Fibroblast of skin of right quadriceps (primary cell): ENCODE measurements at places on chromosomes 12 and 14.

DNA sequence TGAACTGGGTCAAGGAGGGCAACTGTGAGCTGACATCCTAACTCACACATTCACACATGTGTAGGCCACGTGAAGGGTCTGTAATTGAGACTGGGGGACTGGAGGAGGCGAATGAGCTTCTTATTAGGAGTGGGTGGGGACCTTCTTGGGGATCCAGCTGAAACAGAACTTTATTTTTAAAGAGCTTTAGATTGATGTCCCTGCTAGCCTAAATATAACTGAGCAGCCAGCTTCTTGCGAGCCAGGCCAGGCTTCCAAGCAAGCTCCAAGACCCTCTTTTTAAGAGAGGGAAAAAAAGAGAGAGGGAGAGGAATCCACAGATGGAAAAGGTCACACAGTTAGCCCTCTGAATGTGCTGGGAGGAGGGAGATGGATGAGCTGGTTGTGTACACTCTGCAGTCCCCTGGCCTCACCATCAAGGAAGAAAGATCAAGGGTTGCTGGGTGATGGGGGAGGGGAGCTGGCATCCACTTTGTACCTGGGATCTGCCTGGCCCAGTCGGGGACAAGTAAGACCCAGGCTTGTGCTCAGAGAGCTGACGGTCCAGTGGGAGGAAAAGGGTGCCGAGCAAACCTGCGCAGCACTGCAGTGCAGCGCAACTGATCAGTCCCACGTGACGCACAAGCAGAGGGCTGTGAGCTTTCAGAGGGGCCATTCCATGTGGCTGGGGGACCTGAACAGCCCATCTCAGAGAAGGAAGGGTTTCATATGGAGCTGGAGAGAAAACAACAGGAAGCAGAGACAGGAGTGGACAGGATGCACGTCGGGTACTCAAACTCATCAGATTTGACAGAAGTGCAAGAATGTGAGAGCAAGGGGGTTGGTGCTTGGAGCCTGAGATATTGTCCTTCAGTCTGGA is 154.5 kb downstream of the ZFP36L1 start:
- no peak for DNase-seq

DNA sequence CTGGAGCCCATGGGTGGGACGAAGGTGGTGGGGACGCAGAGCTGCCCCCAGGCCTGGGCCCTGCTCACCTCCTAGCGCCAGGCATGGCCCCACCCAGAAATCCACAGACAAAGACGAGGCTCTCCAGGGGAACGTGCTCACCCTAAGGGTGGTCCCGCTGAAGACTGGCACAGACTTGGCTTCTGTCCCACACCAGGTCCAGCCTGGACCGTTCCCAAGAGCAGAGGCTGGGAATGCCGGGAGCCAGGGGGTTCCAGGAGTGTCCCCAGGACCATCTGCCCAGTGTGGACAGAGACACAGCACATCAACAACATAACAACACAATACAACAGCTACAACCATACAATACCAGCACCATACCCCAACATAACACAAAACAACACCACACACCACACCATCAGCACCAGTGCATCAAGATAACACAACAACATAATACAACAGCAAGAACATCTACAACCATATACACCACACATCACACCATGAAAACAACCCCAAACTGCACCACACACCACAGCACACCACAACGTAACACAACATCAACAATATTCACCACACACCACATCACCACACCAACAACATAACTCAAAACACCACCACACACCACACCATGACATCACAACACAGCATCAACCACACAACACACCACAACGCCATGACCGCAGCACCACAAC is 329.6 kb downstream of the ADGRD1 start:
- DNase-seq: no peak

GRCh38 chr12:75628916-75629315 is 117.5 kb upstream of the KRR1 start:
- DNase-seq: no peak

DNA sequence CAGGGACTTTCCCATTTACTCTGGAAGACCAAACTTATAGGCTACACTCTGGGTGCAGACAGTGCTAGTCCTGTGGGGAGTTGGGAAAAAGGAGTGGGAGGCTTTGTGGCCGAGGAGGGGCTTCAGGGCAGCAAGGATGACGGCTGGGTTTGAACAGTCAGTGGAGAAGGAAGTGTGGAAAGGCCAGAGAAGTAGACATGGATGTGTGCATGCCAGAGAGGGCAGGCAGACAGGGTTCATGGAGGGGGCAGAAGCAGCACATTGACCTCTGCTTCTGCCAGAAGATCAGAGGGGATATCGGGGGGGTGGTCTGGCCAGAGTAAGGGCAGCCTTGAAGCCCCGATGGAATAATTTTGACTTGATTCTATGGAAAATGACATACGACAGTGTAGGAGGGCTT is 27.2 kb upstream of the KCNA5 start:
- no peak for DNase-seq

- DNase-seq: peak; percentile 84
Observed at GRCh38 chr12:15599266-15600037, 189.7 kb downstream of the EPS8 start.

GRCh38 chr12:77354766-77355362 is 289.5 kb upstream of the E2F7 start:
- peak; percentile 20 for DNase-seq

DNA sequence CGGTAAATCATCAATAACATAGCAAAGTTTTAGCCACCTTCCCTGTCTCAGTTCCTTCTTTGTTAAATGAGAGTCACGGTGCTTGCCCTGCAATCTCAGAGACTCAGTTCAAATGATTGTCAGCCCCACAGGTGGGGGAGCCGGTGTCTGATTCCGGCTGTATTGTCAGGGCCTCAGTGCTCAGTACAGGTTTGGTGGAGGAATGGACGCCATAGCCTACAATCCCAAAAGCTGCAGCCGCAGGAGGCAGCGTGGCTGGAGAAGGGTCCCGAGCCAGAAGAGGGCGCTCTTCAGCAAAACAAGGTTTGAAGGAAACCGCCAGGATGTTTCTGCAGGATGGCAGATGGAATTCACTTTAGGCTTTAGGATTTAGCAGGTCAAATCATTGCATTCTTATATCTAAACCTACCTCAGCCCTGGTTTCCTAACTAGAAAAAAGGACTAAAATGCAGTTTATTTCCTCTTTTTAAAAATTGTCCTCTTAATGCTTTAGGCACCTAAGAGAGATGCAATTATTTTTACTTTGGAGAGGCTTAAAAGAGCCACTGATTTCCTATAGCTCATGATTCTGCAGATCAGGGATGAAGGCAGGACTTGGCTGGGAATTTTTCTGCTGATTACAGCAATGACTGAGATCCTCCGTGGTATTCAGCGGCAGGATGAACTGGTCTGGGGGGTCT is 29.2 kb downstream of the FOS start:
- DNase-seq: peak; percentile 71

DNA sequence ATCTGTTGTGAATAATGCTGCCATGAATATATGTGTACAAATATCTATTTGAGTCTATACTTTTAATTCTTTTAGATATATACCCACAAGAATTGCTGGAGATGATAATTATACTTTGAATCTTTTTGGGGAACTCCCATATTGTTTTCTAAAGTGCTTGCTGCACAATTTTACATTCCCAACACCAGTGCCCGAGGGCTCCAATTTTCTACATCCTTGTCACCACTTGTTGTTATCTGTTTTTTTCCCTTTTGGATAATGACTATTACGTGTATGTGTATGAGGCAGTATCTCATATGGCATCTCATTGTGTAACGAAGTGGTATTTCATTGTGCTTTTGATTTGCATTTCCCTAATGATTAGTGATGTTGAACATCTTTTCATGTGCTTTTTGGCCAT is 127.1 kb downstream of the SUDS3 start:
- DNase-seq: no peak

DNA sequence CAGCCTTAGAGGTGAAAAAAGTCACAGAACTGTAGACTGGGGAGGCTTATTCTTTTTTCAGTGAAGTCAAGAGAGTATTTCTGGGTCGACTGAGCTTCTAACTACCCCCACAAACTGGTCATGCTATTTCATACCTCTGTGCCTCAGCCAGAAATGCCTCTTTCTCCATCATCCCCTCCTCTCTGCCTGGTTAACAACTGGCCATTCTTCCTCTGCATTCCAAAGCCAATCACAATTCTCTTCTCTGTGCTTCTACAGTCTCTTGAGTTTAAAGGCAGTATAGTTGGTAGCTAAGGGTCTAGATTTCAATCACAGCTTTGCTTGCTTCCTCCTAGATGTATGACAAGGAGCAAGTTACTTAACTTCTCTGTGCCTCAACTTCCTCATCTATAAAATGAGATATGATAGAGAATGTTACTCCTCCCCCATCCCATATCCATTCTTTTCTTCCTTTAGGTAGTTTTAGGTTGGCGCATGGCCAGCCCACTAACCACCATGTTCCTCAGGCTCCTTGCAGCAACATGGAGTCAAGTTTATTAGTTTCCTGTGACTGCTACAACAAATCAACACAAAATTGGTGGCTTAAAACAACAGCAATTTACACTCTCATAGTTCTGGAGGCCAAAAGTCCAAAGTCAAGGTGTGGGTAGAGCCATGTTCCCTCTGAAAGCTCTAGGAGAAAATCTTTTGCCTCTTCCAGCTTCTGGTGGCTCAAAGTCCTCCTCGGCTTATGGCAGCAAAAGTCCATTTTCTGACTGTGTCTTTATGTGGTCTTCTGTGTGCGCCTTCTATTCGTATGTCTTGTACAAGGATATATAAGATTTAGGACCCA is 62.5 kb downstream of the ITPR2 start:
- DNase-seq: no peak

- peak; percentile 67 for DNase-seq
Observed at GRCh38 chr14:95500772-95501401, 15.6 kb downstream of the SYNE3 start.

- DNase-seq: peak; percentile 55
Observed at GRCh38 chr12:60172266-60173211, 576.7 kb downstream of the SLC16A7 start.

- peak; percentile 91 for DNase-seq
Observed at GRCh38 chr12:12804432-12804886, 8.7 kb upstream of the DDX47 start.

GRCh38 chr12:94663702-94664101 is 13.3 kb upstream of the TMCC3 start:
- no peak for DNase-seq

- peak; percentile 97 for DNase-seq
Observed at GRCh38 chr12:26633591-26634210, 199.3 kb downstream of the ITPR2 start.

- peak; percentile 79 for DNase-seq
Observed at GRCh38 chr12:26122681-26123481, 2.0 kb downstream of the BHLHE41 start.

GRCh38 chr12:95590775-95591174 is 39.5 kb upstream of the USP44 start:
- DNase-seq: no peak

GRCh38 chr12:56590237-56590830 is 39.8 kb downstream of the BAZ2A start:
- peak; percentile 26 for DNase-seq

GRCh38 chr12:82069931-82070514 is 288.2 kb downstream of the CCDC59 start:
- no peak for DNase-seq

GRCh38 chr14:50342221-50343078 is 30.3 kb downstream of the DMAC2L start:
- DNase-seq: peak; percentile 91

DNA sequence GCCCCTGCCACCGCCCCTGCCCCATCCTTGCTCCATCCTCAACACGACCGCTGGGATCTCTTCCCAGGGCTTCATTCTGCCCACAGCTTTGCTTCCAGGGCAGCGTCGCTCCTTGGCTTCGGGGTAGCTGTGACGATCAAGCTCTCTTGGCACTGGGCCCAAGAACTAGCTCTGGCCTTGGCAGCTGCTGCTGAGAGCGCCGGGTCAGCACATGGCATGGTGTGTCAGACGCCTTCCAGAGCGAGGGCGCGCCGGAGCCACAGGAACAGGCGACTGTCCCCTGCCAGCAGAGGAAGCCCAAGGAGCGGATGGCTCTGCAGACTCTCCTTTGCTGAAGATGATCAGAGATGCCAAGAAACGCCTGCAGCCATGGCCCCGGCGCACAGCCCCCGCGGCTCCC is 15.9 kb downstream of the RAB35 start:
- DNase-seq: no peak

- DNase-seq: peak; percentile 75
Observed at GRCh38 chr12:12007001-12007712, 63.6 kb upstream of the BCL2L14 start.

DNA sequence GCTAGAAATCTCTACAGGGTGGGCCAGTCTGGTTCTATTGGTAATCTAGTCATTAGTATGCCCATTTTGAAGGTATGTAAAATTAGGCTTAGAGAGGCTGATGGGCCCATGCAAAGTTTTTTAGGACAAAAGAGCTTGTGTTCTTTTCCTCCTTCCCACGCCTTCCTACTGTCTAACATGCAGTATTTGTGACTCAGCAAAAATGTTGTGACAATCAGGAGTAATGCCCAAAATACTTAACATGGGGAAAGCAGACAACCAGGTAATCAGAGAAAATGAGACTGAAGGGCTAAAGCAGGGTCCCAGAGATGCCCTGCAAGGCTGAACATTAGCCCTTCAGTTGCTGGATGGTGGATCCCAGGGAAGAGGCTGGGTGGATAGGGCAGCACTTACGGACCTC is 437.9 kb downstream of the BCL11B start:
- no peak for DNase-seq

GRCh38 chr14:61193476-61193875 is 87.7 kb downstream of the TMEM30B start:
- DNase-seq: no peak

DNA sequence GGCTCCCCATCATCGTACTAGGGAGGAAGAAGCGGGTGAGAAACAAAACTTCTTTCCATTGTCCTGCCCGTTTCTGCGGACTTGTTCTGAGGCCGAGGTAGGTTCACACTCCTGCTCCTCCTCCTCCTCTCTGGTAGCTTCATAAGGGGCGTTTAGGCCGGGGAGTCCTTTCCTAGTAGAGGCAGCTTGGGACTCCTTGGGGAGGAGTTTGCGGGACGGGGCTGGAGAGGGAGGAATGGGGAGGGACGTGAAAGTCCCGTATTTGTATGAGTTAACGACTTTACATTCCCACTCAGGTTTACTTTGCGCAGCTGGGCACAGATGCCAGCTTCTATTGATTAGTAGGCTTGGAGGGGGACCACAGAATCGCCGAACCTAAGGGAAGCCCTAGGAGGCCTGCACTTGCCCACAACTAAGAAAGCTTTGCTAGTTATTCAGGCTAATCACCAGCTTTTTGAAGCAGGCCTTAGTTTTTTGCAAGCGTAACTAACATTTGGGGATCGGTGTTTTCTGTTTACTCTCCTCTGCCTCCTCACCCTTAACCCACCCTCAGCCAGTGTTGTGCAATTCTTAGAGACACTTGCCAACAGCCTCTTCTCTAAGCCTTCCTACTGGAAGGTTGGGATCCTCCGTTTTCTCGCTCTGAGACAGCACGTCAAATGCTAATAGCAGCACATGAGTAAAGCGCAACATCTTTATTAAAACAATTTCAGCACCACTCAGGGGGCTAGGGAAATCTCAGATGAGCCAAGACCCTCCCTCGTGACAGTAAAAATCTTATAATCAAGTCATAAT is 499 bp downstream of the RNASE4 start:
- peak; percentile 58 for DNase-seq
